ENCODE measurements at places on chromosomes 12 and 14. TPM values are rescaled to one million over a fixed set of nuclear protein-coding genes. Genes with fewer than 3 reads are reported as not detected.

GRCh38 chr12:117890137-117890536, 78.7 kb downstream of the KSR2 start:
- no peak for DNase-seq

GRCh38 chr12:105072888-105073488, 11.3 kb downstream of the ALDH1L2 start:
- no peak for DNase-seq

Gene PYM1
- total RNA-seq = 10.1 TPM

DNA sequence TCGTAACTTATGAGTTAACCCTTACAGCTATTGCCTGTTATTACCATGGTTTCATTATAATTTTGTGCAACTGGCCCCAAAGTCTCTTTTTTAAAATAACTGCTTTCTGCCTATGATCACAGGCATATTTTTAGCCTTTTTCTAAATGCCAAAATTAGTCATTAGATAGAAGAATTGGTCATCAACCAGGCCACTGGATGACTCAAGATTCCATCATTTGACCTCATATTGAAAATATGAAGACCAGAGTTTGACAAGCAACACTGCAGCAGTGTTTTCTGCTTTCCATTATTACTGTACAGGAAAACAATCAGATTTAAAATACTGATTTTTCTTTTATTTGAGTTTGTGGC, 54.7 kb upstream of the OTOGL start:
- DNase-seq = no peak

GRCh38 chr14:102507081-102507856, 2.3 kb downstream of the ANKRD9 start:
- DNase-seq = no peak
